Heart left ventricle (tissue), 16 donors: ENCODE measurements at places on chromosomes 5 and 9. TPM values are rescaled to one million over a fixed set of nuclear protein-coding genes. Genes with fewer than 3 reads are reported as not detected.

GRCh38 chr5:114250536-114250935 lies 111.3 kb upstream of the KCNN2 start:
- DNase-seq, result no peak
- no peak overlapping the region for H3K4me3 ChIP-seq
- H3K27ac ChIP-seq, result no peak overlapping the region
- no peaks in the 10 kb centered on the region for H3K4me1 ChIP-seq
- no peaks in the 10 kb centered on the region for H3K27me3 ChIP-seq

The FAM163B gene
- not detected for total RNA-seq

The DIMT1 gene
- 17.3 TPM for total RNA-seq

DNA sequence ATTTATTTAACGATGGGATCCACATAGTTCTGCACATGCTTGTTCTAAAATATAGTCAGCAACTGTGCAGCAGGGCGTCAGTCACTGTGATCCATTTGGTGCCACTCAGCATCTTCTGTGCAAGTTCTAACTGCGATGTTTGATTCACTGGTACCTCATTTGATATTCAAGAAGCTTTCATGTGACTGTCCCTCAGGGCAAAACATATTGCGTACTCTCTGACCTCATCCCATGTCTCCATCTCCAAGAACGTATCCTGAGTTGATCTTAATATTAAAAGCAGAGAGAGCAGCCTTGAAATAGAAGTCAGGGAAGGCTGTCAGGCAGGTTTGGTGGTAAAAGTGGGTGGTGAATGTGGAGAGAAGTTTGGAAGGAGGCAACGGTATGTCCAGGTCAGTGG lies 116.5 kb upstream of the ATP10B start:
- no peaks in the 10 kb centered on the region for H3K4me1 ChIP-seq
- H3K27ac ChIP-seq, result no peak overlapping the region
- H3K4me3 ChIP-seq, result no peak overlapping the region
- DNase-seq, result no peak
